ENCODE measurements at places on chromosomes 1 and 21. TPM values are rescaled to one million over a fixed set of nuclear protein-coding genes. Genes with fewer than 3 reads are reported as not detected.

Gene CGN
- total RNA-seq = 2.4 TPM

Gene CSF3R
- total RNA-seq = 0.80 TPM

Gene DNM3
- 2.0 TPM for total RNA-seq

Gene SPRR2A
- not detected for total RNA-seq

Gene GJA5
- not detected for total RNA-seq

Gene ATP1A4
- total RNA-seq = not detected

Gene TRIM63
- not detected for total RNA-seq

Gene TMEM240
- total RNA-seq = 2.3 TPM

Gene NUDT4B
- total RNA-seq = not detected

Gene LAMB3
- total RNA-seq = 2.3 TPM

Gene PPIAL4G
- total RNA-seq = 4.6 TPM

Gene HAPLN2
- not detected for total RNA-seq

DNA sequence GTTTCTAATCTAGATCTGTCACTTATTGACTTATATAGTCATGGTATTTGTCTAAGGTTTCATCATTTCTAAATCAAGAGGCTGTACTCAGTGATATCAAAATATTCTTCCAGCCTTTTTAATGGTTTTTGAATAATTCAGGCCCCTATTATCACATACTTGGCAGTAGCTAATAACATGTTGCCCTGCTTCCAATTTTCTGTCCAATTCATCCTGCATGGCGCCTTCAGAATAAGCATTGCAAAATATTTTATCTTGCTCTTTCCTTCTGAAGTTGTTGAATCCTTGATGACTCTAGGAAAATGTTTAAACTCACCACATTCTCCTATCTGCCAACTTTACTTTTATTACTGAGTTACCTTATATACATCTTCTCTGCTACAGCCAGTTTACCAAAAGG is 517.2 kb upstream of the B3GALT2 start:
- H3K27ac ChIP-seq = no peak overlapping the region
- H3K4me1 ChIP-seq = no peaks in the 10 kb centered on the region
- DNase-seq = no peak
- no peaks in the 10 kb centered on the region for H3K27me3 ChIP-seq

GRCh38 chr1:65717815-65718454 is 74.8 kb upstream of the PDE4B start:
- H3K36me3 ChIP-seq = no peaks in the 10 kb centered on the region
- no peak overlapping the region for H3K27ac ChIP-seq

DNA sequence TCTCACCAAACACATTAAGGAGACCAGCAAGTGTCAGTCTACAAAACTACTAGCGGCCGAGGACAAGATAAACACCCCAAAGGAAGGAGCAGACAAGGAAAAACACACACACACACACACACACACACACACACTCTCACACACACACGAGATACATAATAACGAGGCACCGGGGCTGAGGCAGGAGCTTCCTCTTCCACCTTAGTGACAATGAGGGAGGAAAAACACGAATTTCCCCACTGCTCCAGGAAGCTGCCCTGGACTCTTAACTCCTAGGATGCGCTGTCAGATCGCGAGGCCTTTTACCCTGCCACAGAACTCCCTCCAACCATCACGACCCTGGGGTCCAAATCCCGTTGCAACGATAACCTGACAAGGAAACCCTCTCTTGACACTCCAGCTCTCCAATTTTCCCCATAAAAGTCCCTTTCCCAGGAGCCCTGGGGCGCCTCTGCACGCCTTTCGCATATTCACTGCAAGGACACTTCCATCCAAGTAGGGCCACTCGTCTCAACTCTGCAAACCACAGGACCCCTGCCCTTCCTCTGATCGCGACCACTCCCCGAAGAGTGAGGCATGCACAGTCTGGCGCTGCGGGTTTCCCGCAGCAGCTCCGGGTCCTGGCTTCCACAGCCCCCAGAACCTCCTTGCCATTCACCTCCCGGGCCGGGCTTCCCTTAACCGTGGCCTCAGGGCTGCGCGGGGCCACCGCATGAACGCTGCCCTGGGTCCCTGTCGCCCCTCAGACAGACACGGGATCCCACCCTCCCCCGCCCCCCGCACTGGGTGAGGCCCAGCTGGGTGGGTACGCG is 581 bp downstream of the ETV3 start:
- DNase-seq = peak; percentile 21
- peaks cover 30% of the 10 kb centered on the region for H3K36me3 ChIP-seq
- H3K4me1 ChIP-seq = peaks cover 51% of the 10 kb centered on the region

DNA sequence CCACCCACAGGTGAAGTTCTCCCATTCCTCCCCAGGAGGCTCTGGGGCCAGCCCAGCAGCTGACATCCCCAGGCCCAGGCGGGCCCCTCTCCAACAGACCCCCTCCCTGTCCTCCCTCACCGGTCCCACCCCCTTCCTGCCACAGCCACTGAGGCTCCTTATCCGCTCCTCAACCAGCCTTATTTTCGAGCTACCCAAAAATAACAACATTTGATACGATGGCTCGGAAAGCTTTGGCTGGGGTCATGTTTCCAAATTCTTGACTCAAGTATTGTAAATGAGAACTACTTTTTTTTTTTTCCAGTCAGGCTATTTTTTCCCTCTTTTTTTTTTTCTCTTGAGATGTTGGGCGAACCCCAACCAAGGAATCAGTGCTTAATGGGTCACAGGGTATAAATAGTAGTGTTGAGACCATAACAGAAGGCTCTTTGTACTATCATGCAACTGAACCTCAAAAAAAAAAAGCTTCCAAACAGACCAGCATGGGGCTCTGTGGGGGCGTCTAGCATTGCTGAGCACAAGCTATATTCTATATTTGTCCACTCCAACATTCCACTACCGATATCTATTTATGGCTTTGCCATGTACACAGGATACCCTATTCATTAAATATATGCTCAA is 27.2 kb downstream of the IRF2BP2 start:
- H3K36me3 ChIP-seq = no peaks in the 10 kb centered on the region
- no peak for DNase-seq

GRCh38 chr1:209805341-209805781 is 581 bp downstream of the IRF6 start:
- no peak overlapping the region for H3K27ac ChIP-seq
- DNase-seq = no peak
- no peaks in the 10 kb centered on the region for H3K36me3 ChIP-seq
- peak overlapping the region; percentile 62 for H3K4me3 ChIP-seq

GRCh38 chr1:198927129-198927528 is 288.3 kb downstream of the PTPRC start:
- H3K4me3 ChIP-seq = no peak overlapping the region
- H3K27ac ChIP-seq = no peak overlapping the region
- no peaks in the 10 kb centered on the region for H3K36me3 ChIP-seq
- H3K4me1 ChIP-seq = peaks cover 4% of the 10 kb centered on the region
- no peaks in the 10 kb centered on the region for H3K27me3 ChIP-seq
- no peak for DNase-seq

DNA sequence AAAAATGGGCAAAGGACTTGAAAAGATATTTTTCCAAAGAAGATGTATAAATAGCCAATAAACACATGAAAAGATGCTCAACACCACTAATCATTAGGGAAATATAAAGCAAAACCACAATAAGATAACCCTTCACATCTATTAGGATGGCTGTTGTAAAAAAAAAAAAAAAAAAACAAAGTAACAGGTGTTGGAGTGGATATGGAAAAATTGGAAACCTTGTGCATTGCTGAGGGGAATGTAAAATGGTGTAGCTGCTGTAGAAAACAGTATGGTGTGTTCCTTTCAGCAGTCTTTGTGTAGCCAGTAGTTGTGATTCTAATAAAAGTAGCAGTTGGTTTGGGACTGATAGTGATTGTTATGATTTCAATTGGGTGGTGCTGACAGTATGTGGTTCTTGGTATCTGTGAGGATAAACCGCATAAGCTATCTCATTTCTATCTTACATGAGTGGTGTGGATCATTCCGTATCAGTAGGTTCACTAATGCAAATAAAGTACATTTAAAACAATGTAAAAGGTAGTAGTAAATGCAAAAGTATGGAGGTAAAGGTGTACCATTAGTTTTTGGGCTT is 19.9 kb downstream of the MAN1A2 start:
- peaks cover 19% of the 10 kb centered on the region for H3K4me1 ChIP-seq
- no peak overlapping the region for H3K27ac ChIP-seq
- H3K36me3 ChIP-seq = no peaks in the 10 kb centered on the region
- no peaks in the 10 kb centered on the region for H3K27me3 ChIP-seq
- H3K4me3 ChIP-seq = no peak overlapping the region

GRCh38 chr1:204292740-204293139 is 67.0 kb downstream of the PLEKHA6 start:
- no peaks in the 10 kb centered on the region for H3K36me3 ChIP-seq
- H3K27me3 ChIP-seq = no peaks in the 10 kb centered on the region
- H3K4me1 ChIP-seq = peaks cover 3% of the 10 kb centered on the region
- no peak for DNase-seq
- no peak overlapping the region for H3K4me3 ChIP-seq
- H3K27ac ChIP-seq = no peak overlapping the region

GRCh38 chr1:25854554-25854953 is 4.7 kb downstream of the AUNIP start:
- no peak overlapping the region for H3K27ac ChIP-seq
- no peaks in the 10 kb centered on the region for H3K27me3 ChIP-seq
- peaks cover 7% of the 10 kb centered on the region for H3K4me1 ChIP-seq
- H3K4me3 ChIP-seq = no peak overlapping the region

DNA sequence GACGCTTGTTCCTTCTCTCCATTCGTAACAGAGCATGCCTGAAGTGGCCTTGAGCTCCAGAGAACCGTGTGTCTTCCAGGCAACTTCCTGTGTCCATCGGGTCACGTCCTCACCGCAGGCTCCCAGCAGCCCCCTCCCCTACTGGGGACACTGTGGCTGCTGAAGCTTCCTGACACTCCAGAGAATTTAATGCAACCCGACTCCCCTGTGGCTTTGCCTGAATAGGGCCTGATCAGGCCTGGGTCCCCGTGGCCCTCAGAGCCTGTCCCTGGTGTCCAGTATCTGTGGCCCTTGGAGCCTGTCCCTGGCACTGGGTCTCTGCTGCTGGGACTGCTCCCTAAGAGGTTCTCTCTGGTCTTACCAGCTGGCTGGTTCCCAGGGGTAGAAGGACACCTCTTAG is 219.7 kb upstream of the VAMP3 start:
- H3K36me3 ChIP-seq = no peaks in the 10 kb centered on the region
- no peaks in the 10 kb centered on the region for H3K4me1 ChIP-seq
- no peak overlapping the region for H3K27ac ChIP-seq
- no peak overlapping the region for H3K4me3 ChIP-seq

DNA sequence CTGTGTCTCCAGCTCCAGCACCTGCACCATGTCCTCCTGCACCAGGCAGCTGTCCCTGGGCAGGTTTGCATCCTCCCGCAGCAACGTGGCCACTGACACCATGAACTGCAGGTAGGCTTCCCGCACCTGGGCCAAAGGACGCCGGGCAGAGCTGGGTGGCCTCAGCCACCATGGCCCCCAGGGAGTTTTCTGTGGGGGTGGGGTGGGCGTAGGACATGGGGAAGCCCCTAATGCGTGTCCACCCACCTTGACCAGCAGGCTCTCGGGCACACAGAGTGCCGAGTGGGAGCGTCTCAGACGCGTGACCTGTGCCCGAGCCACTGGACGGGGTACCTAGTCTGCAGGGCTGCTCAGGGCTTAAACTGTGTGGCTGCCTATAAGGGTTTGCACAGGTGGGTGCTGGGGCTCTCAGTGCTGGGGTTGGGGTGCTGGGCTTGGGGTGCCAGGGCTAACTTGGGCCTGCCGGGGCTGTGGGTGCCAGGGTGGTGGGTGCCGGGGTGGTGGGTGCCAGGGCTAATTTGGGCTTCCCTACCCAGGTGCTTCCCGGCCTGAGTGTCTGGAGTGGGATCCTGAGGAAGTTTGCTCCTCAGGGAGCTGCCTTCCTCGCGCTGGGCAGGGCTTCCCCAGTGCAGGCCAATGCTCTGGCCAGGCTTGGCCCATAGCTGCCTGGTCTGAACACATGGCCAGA is 17.7 kb downstream of the PRXL2B start:
- no peak for DNase-seq
- no peaks in the 10 kb centered on the region for H3K27me3 ChIP-seq
- no peak overlapping the region for H3K27ac ChIP-seq

DNA sequence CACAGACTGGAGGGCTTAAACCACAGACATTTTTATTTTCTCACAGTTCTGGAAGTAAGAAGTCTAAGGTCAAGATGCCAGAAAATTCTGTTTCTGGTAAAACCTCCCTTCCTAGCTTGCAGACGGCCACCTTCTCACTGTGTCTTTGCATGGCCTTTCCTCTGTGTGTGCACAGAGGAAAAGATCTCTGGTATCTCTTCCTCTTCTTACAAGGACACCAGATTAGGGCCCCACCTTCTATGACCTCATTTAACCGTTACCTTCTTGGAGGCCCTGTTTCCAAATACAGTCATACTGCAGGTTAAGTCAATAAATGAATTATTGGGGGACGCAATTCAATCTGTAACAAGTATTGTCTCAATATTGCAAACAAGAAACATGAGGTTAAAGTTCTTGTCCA is 63.0 kb upstream of the PRDX6 start:
- H3K36me3 ChIP-seq = peaks cover 15% of the 10 kb centered on the region
- H3K4me3 ChIP-seq = no peak overlapping the region
- no peak overlapping the region for H3K27ac ChIP-seq
- no peaks in the 10 kb centered on the region for H3K27me3 ChIP-seq

DNA sequence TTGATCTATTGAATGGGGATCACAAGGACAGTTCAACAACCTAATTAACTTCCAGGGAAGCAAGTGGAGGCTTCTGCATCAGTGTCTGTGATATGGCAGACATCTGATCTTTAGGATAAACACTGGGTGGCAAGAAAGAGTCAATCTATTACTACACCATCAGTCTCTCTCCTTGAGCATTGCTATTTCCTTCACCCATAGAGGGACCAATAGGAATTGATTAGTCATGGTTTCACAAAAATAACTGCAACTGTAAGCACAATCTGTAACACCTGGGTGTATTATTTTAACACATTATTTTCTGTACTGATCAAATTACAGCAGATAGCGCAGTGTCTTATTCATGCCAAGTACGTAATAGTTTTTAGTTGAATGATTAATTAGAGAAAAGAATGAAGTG is 50.3 kb downstream of the USP24 start:
- DNase-seq = no peak
- H3K36me3 ChIP-seq = peaks cover 4% of the 10 kb centered on the region
- H3K4me1 ChIP-seq = no peaks in the 10 kb centered on the region
- no peaks in the 10 kb centered on the region for H3K27me3 ChIP-seq
- H3K27ac ChIP-seq = no peak overlapping the region

DNA sequence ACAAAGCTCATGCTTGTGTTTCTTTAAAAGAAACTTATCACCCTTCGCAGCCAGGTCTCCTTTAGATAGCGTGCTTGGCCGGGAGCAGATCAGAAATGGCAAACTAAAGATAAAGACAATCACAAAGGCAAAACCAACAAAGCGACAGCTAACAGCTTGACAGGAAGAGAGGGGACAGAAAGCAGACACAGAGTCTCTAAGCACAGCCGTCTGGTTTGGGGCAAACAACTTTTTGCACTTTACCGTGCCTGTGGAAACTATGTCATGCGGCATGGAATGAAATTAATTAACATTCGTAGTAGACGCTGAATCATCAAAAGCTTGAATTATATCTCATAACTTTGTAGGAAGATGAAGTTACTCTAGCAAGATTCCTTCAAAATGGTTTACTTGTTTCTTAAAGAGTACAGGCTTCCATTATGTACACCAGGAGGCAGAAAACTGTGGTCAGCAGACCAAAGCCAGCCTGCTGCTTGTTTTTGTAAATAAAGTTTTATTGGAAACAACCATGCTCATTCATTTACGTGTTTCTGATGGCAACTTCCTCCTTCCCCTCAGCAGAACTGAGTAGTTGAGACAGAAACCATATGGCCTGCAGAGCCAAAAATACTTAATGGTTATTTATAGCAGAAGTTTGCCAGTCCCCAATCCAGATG is 183.2 kb downstream of the KIF26B start:
- DNase-seq = no peak
- no peaks in the 10 kb centered on the region for H3K27me3 ChIP-seq
